ENCODE measurements at places on chromosomes 7 and 10.

DNA sequence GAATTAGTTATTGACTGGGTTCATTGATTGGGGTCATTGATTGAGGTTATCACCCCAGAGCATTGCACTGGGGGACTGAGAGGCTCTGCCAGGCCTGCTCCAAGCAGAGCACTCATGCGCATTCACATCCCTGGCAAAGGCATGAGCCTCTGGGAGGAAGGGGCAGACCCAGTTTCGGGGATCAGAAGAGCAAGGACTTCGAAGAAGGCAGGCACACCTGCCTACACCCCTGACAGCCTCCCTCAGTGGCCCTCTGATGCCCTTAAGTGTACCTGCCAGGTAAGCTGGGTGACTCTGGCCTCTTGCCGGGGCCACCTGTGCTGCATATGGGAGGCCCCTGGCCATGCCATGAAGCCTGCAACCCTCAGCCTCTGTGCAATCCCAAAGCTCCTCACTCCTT, 181.1 kb downstream of the PTPN20 start:
- DNase-seq: no peak

GRCh38 chr7:113698556-113699220, 220.1 kb downstream of the PPP1R3A start:
- DNase-seq: peak; percentile 2

DNA sequence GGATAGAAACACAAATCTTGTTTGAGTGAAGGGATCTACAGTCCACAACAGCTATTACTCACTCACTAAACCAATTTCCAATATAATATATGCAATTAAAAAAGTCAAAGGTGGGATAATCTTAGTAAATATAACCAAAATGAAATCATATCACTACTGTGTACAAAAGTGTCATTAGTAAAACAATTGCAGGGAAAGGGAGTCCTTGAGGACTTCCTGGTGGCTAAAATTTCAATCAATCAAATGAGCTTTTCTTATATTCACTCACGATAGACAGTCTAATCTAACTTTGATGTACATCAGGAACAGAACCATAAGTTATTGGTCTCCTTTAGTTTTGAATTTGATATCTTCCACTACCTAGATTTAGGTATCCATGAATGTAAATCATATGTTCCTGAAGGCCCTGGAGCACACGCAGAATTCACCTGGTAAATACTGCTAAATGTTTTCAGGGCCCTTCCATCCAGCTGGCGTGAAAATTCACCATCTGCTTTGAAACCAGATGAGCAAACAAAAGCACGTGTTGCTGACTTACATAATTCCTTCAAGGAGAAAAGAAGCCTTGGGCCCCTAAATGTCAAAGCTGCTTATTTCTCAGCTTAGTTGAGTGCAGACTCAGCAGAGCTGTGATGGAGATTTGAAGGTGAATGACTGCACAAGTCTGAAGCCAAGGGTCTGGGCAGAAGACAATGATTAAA, 159.3 kb upstream of the TMEM196 start:
- DNase-seq: no peak

DNA sequence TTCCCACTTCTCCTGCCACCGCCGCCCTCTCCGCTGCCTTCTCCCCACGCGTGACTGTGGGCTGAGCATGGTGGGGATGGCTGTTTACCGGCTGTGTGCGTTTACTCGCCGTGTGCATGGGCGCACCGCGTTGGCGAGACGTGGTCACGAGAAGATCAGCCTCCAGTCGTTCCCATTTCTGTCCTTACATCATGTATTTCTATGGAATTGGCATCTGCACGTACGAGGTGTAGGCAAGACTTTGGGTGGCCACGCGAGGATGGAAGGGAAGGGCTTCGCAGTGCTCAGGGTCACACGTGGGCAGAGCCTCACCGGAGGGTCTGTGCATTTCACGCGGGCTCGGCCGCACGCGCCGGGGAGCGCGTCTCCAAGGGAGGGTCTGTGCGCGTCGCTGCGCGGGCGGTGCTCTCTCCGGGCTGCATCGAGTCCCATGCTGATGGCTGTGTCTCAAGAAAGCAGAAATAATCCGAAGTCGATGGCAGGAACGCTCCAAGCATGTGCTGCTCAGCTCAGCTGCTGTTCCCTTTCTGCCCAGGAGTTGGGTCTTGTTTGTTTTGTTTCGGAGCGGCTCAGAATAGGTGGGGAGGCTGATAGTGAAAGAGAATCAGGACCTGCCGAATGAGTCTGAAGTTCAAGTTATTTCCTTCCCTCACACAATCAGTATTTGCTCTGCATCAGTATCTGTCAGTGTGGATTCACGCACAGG, 973 bp downstream of the CAMK1D start:
- DNase-seq: no peak

DNA sequence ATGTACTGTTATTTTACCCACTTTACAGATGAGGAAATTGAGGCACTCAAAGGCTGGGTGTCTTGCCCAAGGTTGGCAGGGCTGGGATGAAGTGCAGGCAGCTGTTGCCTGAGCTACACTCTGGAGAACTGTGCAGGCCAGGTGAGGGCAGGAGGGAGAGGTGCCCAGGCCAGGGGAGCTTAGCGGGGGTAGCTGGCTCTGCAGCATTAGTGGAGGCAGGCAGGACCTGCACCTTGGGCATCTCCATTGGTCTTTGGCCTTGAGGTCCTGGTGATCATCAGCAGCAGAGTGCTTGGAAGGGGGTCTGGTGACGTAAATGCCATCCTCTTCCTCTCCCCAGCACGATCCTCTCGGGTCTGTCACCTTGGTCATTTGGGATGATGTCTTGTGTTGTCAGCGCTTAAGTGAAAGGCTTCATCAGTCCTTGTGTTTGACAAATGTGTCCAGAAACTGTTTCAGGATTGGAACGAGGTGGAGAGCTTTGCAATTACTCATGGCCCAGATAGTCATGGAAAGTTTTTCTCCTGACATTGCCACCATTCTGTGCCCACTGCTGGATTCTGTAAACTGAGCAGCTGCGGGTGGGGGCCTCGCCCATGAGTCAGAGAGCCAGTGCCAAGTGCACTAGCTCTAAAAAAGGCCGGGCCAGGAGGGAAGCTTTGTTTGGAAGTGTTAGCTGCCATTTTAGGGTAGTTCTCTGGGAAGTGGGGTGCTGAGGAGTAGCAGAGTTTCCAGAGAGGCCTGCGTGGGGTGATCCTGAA, 47.6 kb downstream of the TSPAN15 start:
- no peak for DNase-seq

Measured in HS-27A (cell line).